Kidney (tissue), 22 donors: ENCODE measurements at places on chromosomes 7 and 10. TPM values are rescaled to one million over a fixed set of nuclear protein-coding genes. Genes with fewer than 3 reads are reported as not detected.

EN2 gene
- polyA plus RNA-seq, result not detected

TUBB8 gene
- polyA plus RNA-seq, result not detected

PNLIP gene
- polyA plus RNA-seq, result not detected

PLOD3 gene
- polyA plus RNA-seq, result 53.5 TPM

BCL7B gene
- 67.3 TPM for polyA plus RNA-seq

BAMBI gene
- 21.1 TPM for polyA plus RNA-seq

DNA sequence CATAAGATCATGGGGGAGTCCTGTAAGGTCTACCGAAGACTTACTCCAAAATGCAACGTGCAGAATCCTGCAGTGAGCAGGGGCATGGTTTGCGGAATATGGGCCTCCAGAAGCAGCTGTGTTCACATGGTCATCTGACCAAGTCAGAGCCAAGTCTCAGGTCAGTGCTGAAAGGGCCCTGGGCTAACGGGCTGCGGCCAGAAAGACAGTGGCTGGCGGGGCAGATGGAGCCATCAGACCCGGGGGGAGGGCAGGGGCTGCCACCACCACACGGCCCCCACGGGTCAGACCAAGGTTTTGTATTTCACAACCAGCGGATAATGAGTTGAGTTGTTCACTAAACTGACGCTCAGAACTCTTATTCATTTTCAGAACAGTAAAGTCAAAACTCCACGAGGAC, 522.3 kb downstream of the PTPRN2 start:
- DNase-seq, result no peak

- DNase-seq, result no peak
Measured at GRCh38 chr10:61819208-61819607, 82.3 kb upstream of the ARID5B start.

GRCh38 chr10:102450374-102451104, 804 bp downstream of the C10orf95 start:
- DNase-seq, result peak; percentile 88

DNA sequence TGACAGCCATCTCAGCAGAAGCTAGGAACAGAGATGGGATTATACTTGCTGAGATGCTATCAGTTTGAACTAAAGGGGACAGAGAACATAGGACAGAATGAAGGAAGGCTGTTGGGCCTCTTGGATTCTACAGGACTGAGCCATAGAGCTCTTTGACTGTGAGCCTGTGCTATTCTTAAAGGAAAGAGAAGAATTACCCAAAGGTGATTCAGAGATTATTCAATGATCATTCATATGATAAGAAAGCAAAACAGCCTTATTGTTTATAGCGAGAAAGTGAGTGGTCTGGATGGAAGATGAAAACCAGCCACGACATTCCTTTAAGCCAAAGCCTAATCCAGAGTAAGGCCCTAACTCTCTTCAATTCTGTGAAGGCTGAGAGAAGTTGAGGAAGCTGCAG, 69.7 kb upstream of the NEUROD6 start:
- no peak for DNase-seq

DNA sequence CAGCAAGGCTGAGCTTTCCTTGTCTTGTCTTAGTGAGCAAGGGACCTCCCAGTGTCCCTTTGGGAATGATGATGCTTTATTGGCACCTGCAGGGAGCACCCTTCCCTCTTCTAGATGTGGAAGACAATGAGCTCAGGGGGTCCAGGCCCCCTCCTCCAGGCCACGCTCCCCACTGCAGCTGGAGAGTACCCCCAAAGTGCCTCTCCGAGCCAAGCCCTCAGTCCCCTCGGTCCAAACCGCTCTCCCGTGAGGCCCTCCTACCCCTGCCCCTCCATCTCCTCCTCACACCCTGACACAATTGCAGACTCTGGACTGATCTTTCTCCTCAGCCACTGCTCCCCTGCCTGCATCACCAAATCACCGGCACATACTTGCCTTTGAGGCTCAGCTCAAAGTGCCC, 16.7 kb downstream of the RBP3 start:
- peak; percentile 23 for DNase-seq

GRCh38 chr7:64630496-64630895, 35.4 kb upstream of the ZNF107 start:
- no peak for DNase-seq

GRCh38 chr7:12747687-12748306, 60.4 kb downstream of the ARL4A start:
- DNase-seq, result no peak

DNA sequence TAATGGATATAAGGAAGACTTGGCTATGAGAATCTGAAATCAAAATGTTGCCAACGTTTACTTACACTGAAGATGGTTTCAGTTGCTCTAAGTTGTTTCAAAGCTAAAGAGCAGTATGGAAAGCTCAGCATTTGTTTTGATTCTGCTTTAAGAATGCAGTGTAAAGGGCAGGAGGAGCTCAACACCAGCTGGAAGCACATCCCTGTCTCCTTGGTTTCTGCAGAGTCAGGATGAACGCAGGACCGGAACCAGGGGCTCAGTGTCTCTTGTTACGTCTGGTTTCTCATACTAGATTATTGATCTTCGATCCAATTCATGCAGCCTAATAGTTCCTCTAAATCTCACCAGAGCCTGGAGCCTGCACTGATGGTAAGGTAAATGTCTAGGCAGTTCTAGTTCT, 24.1 kb downstream of the ZRANB1 start:
- peak; percentile 34 for DNase-seq

DNA sequence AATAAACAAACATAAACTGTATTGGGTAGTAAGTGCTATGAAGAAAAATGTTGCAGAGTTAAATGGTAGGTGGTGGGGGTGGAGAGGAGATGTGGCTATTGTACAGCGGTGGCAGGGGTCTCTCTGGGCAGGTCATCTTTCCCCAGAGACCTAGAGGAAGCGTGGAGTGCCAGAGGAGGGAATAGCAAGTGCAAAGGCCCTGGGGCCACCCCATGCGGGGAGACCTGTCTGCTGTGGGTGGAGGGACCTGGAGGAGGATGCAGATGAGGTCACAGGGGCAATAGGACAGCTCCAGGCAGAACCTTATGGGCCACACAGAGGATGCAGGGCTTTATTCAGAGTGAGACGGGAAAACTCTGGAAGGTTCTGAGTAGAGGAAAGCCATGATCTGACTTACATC, 47.5 kb downstream of the DLG5 start:
- DNase-seq, result no peak

GRCh38 chr10:113026679-113027078, 76.6 kb downstream of the TCF7L2 start:
- DNase-seq, result no peak

- DNase-seq, result peak; percentile 62
Measured at GRCh38 chr7:100570954-100571828, 2.5 kb downstream of the SAP25 start.

GRCh38 chr10:26723016-26723415, 25.5 kb downstream of the PDSS1 start:
- DNase-seq, result no peak

GRCh38 chr7:158043551-158044481, 543.8 kb downstream of the PTPRN2 start:
- DNase-seq, result no peak

- DNase-seq, result no peak
Measured at GRCh38 chr10:21285742-21286331, 239.6 kb downstream of the SKIDA1 start.

DNA sequence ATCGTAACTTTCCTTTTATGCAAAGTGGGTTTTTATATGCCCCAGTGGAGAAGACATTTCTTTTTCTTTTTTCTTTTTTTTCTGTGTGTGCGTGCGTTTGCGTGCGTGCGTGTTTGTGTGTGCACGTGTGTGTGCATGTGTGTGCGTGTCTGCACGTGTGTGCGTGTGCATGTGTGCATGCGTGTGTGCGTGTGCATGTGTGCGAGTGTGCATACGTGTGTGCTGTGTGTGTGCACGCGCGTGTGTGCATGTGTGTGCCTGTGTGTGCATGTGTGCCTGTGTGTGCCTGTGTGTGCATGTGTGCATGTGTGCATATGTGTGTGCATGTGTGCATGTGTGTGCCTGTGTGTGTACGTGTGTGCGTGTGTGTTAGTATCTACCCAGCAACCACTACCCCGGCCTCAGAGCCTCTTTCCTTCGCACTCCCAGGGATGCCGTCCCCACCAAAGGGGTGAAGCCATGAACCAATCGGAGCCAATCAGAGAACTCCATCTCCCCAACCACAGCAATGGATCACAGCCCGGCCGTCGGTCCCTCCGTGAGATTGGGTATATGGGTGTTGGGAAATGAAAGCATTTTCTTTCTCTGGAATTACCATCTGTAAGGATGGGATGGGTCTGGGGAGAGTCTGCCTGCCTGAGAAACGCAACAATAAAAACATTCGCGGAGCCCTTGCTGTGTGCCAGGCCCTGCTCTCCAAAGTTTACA, 92.3 kb downstream of the ELFN1 start:
- DNase-seq, result no peak

DNA sequence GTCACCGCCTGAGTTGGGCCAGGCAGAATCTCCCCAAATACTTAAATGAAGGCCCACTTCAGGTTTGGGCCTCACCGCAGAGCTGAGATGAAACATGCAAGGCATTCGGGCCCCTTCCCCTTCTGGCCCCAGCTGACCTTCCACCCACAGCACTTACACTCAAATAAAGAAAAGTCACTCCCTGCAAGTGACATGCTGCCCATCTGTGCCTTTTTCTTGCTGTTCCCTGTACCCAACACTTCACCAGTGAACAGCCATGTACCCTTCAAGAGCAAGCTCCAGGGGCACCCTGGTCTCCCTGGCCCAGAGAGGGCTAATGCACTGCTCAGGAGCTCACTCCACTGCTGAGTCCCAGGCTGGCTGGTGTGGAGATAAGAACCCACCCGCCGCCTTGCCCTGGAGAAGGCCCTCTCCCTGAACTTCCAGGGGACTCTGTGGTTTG, 40.7 kb downstream of the ZCCHC24 start:
- no peak for DNase-seq

DNA sequence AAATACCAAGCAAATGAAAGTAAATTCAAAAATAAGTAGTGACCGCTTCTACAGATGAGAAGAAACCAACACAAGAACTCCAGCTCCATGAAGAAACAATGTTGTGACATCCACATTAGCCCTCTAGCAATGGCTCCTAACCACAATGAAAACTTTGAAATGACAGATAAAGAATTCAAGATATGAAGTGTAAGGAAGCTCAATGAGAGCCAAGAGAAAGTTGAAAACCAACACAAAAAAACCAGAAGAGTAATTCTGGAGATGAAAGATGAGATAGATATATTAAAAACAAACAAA, 68.2 kb upstream of the DDC start:
- DNase-seq, result no peak

- DNase-seq, result peak; percentile 29
Measured at GRCh38 chr7:3013975-3014792, 29.5 kb downstream of the CARD11 start.

- DNase-seq, result no peak
Measured at GRCh38 chr7:70580161-70580560, 551.8 kb upstream of the GALNT17 start.

GRCh38 chr7:2301511-2301863, 12.8 kb downstream of the SNX8 start:
- no peak for DNase-seq

DNA sequence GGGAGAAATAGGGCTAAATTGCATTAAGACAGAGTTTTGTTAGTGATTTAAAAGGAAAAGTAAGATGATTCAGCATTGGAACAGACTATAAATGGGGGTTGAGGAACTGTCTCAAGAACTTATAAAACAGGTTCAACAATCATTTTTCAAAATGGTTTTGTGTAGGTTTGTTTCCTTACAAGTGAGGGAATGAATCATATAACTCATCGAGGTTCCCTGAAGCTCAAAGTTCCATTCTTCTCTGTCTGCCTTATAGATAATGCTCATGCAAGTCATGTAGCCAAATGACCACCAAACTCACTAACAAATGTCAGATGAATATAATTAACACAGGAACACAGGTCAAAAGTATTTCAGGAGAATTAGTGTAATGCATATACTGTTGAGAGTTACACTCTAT, 27.7 kb downstream of the ADAM22 start:
- DNase-seq, result no peak
